ENCODE measurements at places on chromosomes 7 and 10.

DNA sequence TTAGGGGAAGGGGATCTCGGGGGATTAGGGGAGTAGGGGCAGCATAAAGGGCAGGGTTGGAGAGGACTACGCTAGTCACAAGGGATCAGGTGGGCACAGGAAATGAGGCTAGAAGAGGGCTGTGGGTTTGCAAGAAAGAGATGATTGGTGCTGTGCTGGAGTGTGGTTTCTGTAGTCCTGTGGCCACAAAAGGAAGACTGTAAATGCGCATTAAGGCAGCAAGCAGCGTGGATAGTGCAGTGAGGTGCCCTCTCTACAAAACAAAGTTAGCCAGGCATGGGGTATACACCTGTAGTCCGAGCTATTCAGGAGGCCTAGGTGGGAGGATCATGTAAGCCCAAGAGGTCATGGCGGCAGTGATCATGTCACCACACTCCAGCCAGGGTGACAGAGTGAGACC is 212.1 kb downstream of the MLLT10 start:
- no peak for DNase-seq

GRCh38 chr7:9200626-9201025 is 767.2 kb downstream of the NXPH1 start:
- DNase-seq = no peak

DNA sequence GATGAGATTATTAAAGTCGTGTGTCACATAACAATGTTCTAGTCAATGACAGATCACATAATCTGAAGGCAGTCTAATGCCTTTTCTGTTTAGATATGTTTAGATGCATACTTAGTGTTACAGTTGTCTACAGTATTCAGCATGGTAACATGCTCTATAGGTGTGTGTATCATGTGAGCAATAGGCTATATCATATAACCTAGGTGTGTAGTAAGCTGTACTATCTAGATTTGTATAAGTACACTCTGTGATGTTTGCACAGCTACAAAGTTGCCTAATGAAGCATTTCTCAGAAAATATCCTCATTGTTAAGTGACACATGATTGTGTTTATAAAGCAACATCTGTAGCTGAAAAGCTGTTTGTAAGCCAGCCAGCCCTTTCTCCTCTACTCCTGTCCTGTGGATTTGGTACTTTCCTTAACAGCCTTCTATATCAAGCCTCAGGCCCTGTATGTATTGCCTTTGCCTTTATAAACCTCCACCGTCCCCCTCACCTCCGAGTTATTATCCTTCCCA is 6.3 kb downstream of the HECTD2 start:
- DNase-seq = no peak

GRCh38 chr10:67976292-67977245 is 92.1 kb downstream of the SIRT1 start:
- DNase-seq = no peak

DNA sequence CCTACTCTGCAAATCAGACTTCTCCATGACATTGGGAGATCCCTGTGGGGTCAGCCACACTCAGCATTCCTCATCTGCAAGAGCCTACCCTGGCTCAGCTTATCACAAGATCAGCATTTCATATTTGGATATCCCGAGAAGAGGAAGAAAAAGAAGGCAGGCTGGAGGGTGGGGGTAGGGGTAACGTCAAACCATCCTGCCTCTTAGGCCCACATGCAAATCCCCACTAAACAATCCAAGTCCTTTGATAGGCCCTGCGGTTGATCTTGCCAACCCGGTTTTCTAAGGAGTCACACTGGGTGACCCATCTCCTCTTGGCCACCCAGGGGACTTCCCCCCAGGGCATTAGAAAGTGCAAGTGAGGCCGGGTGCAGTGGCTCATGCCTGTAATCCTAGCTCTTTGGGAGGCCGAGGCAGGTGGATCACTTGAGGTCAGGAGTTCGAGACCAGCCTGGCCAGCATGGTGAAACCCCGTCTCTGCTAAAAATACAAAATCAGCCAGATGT is 128.0 kb upstream of the CALN1 start:
- DNase-seq = no peak

- no peak for DNase-seq
These were observed 615.8 kb upstream of the MGMT start for GRCh38 chr10:128851281-128851680.

GRCh38 chr7:133668296-133669060 is 415.6 kb downstream of the EXOC4 start:
- no peak for DNase-seq

DNA sequence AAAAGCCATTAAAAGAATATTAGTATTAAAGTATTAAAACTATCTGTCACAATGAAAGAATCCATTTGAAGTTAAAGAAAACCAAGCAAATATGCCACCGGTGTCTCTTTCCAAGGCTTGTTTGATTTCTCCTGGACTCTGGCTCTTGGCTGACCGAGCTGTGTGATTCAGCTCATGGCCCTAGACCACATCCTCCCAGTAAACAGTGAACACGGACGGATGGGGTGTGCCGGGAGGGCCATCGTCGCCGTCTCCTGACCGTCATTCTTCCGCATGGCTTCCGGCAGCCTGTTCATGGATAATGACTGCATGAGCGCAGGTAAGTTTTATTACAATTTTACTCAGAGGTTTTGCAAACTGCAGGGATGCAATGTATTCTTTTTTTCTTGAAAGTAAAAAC is 218.5 kb downstream of the DNAJB6 start:
- DNase-seq = no peak
